ENCODE measurements at places on chromosomes 4 and X.

- no peak for DNase-seq
Observed at GRCh38 chr4:52143815-52144214, 92.7 kb downstream of the SPATA18 start.

GRCh38 chrX:134640914-134641313 lies 17.4 kb downstream of the PLAC1 start:
- DNase-seq: no peak

DNA sequence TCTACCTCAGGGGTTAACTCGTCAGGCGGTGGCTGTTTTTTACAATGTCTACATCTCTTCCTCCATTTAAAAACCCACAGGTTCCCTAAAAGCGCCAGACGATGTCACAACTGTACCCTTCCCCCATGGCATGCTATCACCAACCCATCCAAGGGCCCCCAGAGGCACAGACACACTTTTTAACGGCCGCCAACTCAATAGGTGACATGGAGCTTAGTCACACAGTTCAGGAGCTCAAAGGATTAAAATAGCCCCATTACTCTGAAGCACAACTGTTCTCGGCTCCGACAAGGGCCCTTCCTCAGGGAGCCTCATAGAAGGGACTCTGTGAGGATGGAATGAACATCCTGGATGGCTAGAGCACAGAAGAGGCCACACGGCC lies 12.4 kb downstream of the SH3KBP1 start:
- no peak for DNase-seq

GRCh38 chr4:107379054-107379869 lies 340.8 kb downstream of the PAPSS1 start:
- DNase-seq: peak; percentile 40

DNA sequence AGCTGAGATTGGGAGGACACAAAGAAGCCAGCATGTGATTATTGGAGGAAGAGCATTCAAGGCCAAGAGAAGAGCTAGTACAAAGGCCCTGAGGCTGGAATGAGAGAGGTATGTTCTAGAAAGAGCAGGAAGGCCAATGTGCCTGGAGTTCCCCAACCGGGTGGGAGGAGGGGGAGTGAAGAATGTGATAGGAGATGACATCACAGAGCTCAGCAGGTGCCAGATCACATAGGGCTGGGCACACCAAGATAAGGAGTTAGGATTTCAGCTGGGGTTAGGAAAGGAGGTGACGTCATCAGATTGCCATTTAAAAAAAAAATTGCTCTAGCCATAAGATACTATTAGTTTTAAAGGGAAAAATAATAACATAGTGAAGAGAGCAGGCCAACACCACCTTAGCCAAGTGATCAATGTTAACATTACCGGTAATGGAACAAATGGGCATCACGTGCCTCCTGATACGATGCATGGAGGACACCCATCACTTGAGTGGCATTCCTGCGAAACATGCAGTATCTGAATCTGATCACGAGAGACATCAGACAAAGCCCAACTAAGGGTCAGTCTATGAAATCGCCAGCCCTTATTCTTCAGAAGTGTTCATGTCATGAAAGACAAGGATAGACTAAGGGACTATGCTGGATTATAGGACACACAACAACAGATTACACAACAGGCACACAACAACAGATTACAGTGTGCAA lies 344.3 kb downstream of the BCOR start:
- DNase-seq: no peak

DNA sequence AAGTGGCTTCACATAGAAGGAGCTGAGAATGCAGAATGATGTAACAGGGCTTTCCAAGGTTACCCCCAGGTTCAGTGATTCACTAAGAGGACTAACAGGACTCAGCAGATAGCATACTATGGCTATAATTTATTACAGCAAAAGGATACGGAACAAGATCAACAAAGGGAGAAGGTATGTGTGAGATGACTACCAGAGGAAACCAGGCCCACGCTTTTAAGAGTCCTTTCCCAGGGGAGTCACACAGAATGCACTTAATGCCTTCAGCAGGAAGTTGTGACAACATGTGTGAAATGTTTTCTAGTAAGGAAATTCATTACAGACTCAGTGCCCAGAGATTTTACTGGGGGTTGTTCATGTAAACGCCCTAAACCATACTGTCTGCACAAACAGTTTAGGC lies 373.6 kb upstream of the MAGEB2 start:
- DNase-seq: no peak

DNA sequence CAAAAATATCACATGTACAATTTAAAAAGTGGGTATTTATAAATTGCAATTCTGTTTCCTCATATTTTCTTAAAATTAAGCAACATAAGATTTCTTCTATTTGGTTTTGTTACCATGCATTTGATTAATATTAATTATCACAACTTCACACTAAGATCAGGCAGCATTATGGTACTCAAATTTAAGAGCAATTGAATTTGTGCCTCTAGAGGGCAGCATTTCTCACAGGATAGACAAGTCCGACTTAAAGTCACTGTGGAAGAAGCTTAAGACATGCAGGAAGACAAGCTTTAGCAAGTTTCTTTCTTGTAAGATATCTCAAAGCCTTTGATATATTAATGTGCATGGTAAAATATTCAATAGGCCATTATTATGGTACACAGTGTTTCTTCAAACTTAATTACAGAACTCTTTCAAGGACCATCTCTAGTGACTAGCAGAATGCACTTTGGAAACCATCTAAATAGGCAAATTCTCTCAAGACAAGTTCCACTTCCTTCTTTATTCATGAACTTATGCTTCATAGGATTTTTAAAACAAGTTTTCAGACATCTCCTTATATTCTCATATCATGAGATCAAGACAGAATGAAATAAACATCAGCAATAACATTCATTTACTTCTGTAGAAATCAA lies 35.0 kb downstream of the FBXW7 start:
- DNase-seq: peak; percentile 46

DNA sequence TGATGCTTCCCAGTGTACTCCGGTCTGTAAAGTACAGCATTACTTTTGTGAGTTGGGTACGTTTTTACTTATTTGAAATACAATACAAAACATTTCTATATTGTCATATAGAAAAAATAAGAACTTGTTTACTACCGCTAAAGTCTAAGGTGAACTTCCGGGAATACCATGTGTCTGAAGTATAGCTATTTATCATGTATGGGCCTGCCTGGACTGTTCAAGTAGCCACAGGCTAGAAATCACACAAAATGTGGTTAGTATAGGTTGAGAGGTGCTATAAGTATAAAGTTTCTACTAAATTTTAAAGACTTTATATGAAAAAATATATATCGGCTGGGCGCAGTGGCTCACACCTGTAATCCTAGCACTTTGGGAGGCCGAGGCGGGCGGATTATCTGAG lies 152.3 kb downstream of the ARAP2 start:
- no peak for DNase-seq

DNA sequence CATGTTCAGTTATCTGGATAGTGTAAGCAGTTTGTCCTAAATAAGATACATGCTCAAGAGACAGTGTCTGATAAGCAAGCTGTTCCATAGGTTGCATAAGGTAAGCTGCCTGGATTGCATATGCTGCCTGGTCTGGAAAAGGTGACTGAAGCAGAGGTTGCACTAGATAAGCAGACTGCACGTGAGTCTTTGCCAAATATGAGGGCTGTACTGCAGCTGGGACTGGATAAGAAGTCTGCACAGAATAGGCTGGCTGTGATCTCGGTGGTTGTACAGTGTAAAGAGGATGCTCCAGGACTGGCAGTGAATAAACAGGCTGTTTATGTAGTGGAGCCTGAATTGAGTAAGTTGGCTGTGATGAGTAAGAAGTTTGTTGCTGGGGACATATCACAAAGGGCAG lies 68.9 kb downstream of the WNK3 start:
- no peak for DNase-seq

DNA sequence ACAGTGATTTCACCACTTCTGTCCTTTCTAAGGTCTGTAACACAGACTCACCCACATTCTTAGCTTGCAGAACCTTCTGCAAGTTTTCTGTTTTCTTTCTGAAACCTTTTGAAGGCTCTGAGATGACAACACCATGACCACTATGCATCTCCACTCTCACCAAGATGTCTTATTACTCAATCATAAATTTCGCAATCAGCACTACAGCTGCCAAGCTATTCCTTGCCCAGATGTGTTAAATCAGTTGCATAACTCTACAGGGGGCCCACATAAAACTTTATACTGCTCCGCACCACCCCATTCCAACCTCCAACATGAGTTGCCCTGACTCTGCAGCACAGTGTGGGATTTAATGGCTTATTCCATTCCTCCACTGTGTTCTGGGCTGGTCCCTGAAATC lies 229.9 kb downstream of the COL25A1 start:
- peak; percentile 15 for DNase-seq
